ENCODE measurements at places on chromosomes 2 and 18. TPM values are rescaled to one million over a fixed set of nuclear protein-coding genes. Genes with fewer than 3 reads are reported as not detected.
A peak's percentile ranks its signal among the peaks of the same experiment; 100 is the strongest.

SLC5A6 gene
- 38.4 TPM for total RNA-seq

TNFAIP6 gene
- 0.92 TPM for total RNA-seq

DNA sequence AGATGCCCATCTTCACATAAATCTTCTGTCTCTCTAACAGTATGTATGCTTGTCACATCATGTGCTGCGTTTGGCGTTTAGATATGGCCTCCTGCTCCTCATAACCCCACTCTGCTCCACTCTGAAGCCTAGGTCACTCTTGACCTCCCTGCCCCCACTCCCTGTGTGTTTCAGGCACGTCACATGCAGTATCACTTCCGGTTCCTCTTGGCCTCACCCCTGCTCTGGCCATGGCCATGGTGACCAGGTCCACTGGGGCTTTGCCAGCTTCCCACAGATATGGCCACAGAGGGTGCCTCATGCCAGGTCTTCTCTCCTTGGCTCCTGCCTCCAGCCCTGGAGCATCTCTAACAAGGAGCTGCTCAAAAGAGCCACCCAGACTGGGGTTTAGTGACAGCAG, 160.0 kb downstream of the RNF152 start:
- DNase-seq: no peak

- no peak for DNase-seq
Observed at GRCh38 chr2:67142741-67143140, 254.4 kb upstream of the ETAA1 start.

HRH4 gene
- total RNA-seq: not detected

DNA sequence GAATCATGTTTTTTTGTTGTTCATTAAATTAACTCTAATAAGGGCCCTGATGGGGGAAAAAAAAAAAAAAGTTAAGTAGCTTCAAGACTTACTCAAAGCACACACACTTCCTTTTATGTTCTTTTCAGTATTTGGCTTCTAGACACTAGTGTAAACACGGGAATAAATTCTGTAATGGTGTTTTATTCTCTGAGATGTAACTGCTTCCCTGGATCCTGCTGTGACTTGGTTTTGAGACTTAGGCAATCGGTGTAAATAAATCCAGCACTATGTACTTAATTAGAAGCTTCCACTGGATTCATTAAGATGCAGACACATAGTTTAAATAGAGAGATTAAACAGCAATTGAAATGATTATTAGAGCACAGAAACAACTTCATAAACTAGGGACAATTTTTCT, 26.1 kb upstream of the AP1S3 start:
- no peak for DNase-seq

DNA sequence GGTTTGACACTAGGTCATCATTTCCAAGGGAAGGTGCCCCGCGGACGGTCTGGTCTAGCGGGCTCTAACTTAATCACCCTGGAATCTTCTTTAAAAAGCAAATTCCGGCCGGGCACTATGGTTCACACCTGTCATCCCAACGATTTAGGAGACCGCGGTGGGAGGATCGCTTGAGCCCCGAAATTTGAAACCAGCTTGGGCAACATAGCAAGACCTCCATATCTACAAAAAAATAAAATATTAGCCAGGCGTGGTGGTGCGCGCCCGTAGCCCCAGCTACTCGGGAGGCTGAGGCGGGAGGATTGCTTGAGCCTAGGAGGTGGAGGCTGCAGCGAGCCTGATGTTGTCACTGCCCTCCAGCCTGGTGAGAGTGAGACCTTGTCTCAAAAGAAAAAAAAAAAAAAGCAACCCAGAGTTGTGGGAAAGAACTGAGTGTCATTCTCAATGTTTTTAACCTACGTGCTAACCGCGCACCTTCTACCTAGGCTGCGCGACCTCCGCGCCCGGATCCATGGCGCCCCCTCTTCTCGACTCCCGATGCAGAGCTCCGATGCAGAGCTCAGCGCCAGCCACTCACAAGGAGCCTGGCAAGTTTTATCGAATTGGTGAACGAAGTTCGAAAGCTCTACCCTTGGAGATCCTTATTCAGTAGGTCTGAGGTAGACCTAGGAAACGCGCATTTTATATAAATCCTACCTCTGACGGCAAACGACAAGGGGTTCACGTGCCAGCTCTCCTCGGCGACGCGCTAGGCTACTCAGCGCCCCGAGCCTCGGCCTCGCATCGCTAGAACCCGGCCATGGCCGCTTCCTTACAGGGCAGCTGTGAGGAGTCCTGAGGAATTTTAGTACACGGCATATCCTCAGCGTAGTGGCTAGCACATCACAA, 888 bp upstream of the TWSG1 start:
- DNase-seq: no peak

CYRIA gene
- total RNA-seq: not detected

LRATD1 gene
- not detected for total RNA-seq

DNA sequence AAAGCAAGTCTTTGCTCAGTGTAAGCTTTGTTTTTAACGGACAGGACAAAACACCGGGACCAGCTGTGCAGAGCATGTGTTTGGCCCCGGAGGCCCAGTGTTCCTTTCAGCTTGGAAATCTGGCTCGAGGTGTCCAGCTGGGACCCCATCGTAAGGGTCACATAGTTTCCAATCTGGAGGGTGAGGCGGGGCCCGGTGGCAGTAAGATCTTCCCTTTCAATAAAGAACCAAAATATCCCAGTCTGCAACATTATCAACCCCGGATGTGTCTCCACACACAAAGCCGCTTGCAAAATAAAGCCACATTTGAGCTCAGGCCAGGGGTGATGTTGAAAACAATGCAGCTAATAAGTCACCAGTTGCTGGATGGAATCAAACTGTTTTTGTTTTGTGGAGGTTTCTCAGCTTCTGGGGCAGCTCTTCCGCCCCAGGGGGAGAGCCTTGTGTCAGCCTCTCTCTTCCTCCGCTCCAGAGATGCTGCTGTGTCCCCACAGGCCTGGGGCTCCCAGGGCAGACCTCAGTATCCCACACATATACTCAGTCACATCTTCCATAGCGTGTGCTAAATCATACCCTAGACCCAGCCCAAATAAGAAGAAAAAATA, 138.6 kb upstream of the GLI2 start:
- peak; percentile 47 for DNase-seq

ABCG8 gene
- total RNA-seq: not detected

DNA sequence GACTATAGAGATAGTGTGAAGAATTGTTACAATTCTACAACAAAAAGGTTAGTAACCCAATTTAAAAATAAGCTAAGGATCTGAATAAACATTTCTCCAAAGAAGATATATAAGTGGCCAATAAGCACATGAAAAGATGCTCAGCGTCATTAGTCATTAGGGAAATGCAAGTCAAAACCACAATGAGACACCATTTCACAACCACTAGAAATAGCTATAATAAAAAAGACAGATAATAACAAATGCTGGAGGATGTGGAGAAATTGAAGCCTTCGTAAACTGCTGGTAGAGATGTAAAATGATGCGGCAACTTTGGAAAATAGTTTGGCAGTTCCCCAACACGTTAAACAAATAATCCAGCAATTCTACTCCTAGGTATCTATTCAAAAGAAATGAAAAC, 366.5 kb upstream of the POU3F3 start:
- DNase-seq: no peak

NDUFS1 gene
- 85.2 TPM for total RNA-seq

DNA sequence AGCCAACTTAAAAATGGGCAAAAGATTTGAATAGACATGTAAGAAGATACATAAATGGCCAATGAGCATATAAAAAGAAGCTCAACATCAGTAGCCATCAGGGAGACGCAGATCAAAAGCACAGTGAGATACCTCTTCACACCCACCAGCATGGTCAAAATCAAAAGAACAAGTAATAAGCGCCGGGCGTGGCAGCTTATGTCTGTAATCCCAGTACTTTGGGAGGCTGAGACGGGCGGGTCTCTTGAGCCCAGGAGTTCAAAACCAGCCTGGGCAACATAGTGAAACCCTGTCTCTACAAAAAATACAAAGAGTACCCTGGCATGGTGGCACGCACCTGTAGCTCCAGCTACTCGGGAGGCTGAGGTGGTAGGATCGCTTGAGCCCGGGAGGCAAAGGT, 4.6 kb upstream of the CIB4 start:
- no peak for DNase-seq

- no peak for DNase-seq
Observed at GRCh38 chr2:7289697-7290096, 372.5 kb downstream of the RNF144A start.

GRCh38 chr2:80778704-80779103, 474.2 kb upstream of the LRRTM1 start:
- DNase-seq: no peak

DNA sequence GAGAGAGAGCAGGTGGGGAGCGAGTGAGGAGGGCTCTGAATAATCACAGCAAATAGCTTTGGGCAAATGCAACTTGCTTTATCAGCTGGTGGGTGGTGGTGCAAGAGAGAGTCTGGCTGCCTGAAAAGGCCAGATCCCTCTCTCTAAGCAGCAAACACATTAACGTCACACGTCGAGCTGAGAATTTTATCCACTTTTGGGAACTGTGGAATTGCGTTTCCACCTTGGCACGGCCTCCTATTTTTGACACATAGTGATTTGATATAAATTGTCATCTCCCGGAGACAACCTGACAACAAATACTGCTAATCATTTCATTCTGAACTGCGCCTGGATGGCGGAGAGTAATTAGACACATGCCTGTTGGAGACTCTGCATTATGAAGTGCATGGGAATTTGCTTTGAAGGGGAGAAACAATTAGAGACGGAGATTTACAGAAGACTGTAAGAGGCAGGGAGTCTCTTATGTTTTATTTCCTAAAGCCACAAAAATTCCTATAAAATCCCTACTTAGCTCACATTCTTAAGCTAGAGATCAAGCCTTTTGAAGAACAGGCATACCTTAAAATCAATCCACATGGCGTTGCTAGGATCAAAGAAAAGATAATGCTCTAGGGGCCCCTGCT, 634.1 kb downstream of the TDRD15 start:
- no peak for DNase-seq

DNA sequence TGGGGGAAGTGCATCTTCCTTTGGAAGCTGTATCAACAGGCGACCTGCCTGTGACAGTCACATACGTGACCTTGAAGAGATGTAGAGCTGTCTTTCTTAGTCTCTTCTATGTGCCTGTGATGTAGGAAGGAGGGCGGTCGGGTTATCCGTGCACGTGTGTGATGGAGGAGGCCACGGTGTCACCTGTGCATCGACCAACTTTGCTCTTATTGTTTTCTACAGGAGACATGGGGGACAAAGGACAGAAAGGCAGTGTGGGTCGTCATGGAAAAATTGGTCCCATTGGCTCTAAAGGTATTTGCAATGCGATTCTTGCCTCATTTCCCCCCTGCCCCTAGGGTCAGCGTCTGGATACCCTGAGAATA, 20.7 kb upstream of the ALLC start:
- DNase-seq: no peak

CCDC141 gene
- not detected for total RNA-seq

EEF1B2 gene
- total RNA-seq: 598 TPM

GRCh38 chr2:26585966-26586365, 55.2 kb downstream of the CIB4 start:
- DNase-seq: no peak

GRCh38 chr2:98396745-98397355, 47.8 kb upstream of the INPP4A start:
- DNase-seq: no peak

ZNF514 gene
- total RNA-seq: 8.2 TPM

- DNase-seq: no peak
Observed at GRCh38 chr18:56661360-56662062, 10.4 kb downstream of the WDR7 start.

SERPINB5 gene
- total RNA-seq: not detected

CMPK2 gene
- not detected for total RNA-seq

TTC21B gene
- total RNA-seq: 10.1 TPM

DNA sequence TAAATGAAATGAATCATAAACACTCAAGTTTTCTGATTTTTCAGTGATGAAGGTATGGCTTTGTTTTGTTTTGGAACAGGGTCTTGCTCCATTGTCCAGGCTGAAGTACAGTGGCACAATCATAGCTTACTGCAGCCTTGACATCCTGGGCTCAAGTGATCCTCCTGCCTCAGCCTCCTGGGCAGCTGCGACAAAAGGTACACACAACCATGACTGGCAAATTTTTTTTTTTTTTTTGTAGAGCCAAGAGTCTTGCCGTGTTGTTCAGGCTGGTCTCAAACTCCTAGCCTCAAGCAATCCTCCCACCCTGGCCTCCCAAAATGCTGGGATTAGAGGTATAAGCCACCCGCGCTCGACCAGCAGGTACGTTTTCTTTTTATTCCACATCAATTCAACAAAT, 22.5 kb upstream of the LRP2 start:
- no peak for DNase-seq

DNA sequence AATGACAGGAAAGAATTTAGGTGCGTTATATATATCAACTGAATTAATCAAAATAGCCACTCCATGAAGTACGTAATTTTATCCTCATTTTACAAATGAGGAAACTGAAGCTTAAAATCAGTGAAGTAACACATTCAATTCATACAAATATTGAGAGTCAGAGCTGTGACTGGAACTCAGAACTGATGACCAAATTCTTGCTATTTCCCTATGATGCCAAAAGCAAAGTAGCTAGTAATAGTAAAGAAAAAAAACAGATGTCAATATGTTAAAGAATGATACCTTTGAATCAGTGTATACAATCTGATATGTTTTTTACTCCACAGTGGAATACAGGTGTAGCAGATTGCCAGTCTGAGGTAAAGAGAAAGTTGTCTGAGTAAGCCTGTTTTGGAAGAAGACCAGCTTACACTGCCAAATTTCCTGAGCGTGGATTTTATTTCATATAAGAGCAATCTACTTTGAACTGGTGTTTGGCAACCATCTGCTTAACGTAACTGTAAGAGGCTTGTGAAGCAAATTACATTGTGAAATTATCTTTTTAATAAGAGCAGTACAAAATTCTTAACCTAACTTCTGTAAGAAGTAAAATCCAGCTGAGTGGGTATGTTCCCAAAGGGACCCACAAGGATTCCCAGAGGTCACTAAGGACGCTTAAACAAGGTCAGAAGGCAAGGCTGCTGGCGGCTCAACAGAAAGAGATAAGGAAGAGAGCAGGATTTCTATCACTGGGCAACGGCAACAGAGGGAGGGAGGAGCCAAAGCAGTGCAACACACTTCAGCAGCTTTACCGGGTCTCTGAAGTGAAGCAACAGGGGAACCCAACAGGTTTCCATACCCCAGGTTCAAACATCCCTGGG, 85.6 kb downstream of the IKZF2 start:
- peak; percentile 48 for DNase-seq

CELF4 gene
- not detected for total RNA-seq

- DNase-seq: no peak
Observed at GRCh38 chr2:127535422-127535901, at the start of gene MYO7B. Gene MYO7B, plus strand, starts transcription at chr2:127535683. Its CDS starts 24,040 bp downstream, at chr2:127559723.

BMP10 gene
- not detected for total RNA-seq

DNA sequence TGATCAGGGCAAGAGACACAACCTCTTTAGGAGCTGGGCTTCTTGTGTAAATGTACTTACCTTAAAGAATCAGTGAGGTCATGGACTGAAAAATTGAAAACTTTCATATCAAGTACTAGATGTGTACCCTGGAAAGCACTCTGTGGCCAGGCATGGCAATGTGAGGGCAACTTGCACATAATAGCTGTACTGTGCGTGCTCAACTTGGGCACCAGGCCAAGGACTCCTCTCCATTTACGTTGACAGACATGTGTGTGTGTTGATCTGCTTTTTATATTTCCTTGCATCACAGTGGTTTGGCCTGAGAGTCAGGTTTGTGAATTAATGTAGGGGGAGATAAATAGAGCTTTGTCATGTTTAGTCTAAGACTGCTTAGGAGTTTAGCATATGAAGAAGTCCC, 669.5 kb upstream of the REG3G start:
- no peak for DNase-seq

GRCh38 chr18:24801001-24801400, 340.6 kb downstream of the HRH4 start:
- no peak for DNase-seq

PRKCE gene
- 10.5 TPM for total RNA-seq

GRCh38 chr18:72727038-72727655, 140.6 kb downstream of the NETO1 start:
- DNase-seq: no peak

GALNT3 gene
- 0.27 TPM for total RNA-seq

- DNase-seq: peak; percentile 45
Observed at GRCh38 chr2:134070281-134070741, 183.6 kb upstream of the MGAT5 start.
